Fibroblast of skin of abdomen (primary cell): ENCODE measurements at places on chromosomes 12 and 14.
A peak's percentile ranks its signal among the peaks of the same experiment; 100 is the strongest.

DNA sequence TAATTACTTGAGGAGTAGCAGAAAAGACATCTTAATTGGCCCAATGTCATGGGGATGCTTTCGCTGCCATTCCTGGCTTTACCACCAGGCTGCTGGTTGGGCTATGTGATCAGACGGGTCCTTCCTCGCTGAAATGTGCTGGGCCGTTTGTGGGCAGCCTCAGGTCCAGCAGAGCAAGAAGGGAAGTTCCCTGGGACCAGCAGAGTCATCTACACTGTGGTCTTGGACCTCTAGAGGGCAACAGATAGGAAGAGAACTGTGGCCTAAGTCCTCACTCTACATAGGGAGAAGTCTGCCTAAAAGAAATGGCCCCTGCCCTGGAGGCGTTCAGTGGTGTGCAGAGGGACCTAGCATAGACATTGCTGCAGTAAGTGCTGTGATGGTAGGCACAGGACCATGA lies 10.9 kb downstream of the EVL start:
- no peak for DNase-seq

GRCh38 chr14:85038526-85039352 lies 491.2 kb upstream of the FLRT2 start:
- peak; percentile 17 for DNase-seq

- DNase-seq: no peak
Observed at GRCh38 chr14:35335388-35336092, 43.4 kb downstream of the PSMA6 start.

DNA sequence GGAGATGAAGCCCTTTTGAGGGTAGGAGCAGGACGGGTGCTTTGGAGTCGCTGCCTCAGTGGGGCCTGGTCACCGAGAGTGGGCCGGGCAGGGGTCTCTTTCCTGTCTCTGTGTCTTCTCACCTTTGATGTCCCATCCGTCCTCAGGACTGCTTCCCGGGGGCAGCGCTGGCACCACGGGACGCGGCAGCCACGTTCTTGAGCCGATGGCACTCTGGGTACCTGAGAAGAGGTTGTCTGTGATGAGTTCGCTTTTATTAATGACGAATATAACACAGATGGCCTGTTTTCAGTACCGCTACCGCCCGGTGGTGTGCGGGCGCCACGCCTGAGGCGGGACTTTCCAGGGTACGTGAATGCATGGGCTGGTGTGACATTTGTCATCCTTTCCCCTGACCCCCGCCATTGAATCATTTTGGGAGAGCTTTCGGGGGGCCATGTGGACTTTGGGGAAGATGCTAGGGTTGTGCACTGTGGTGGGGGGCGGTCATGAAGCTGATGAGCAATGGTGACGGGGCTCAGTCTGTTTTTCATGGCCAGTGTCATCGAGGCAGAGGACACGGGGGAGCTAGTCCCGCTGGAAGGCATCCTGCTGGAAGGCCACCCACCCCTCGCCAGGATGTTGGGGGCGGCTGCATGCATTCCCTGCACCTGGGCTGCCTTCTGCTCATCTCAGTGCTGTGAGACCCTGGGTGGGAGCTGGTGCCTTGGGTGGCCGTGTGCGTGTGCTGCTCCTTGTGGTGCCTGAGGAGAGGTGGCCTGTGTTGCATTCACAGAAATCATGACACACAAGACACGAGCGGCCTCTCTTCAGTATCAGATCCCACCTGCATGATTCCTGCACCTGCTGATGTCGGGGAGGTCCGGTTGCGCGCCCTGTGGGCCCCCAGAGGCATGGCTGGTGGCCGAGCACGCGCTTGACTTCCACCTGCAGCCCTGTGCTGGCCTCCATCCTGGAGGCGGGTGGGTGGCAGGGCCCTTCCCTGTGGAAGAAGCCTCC lies 162.5 kb upstream of the RTL1 start:
- DNase-seq: no peak

GRCh38 chr12:114013575-114014345 lies 47.6 kb upstream of the RBM19 start:
- peak; percentile 66 for DNase-seq

- DNase-seq: no peak
Observed at GRCh38 chr14:53533384-53533970, 380.4 kb upstream of the DDHD1 start.

GRCh38 chr12:132437943-132438700 lies 51.8 kb upstream of the FBRSL1 start:
- no peak for DNase-seq

- no peak for DNase-seq
Observed at GRCh38 chr12:92065639-92066038, 80.0 kb downstream of the BTG1 start.

GRCh38 chr14:21509432-21510143 lies 1.6 kb downstream of the METTL3 start:
- no peak for DNase-seq

DNA sequence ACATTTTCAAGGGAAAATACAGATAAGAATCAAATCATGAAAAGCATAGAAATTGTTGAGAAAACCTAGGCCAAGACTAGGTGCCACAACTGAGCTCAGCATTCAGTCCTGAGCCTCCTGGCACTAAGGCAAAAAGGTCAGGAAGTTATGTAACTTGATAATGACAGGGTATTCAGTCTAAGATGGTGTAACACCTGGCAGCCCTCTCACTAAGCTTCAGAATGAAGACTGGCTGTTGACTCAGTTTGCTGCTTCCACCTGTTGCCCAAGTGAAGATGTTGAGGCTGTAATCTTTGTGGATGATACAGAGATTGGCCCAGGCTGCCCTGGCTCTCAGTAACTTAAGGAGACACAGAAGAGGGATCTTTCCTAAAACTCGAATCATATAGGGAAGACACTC lies 19.6 kb downstream of the PROX2 start:
- no peak for DNase-seq

GRCh38 chr14:104220215-104221070 lies 82.1 kb downstream of the KIF26A start:
- no peak for DNase-seq
